Activated CD8-positive, alpha-beta T cell treated with anti-CD3 and anti-CD28 coated beads, Interleukin-2, amount 10 ng/mL, durations not matched to agents 7 days and 5 days (primary cell): ENCODE measurements at places on chromosomes 12 and 14. TPM values are rescaled to one million over a fixed set of nuclear protein-coding genes. Genes with fewer than 3 reads are reported as not detected.

DNA sequence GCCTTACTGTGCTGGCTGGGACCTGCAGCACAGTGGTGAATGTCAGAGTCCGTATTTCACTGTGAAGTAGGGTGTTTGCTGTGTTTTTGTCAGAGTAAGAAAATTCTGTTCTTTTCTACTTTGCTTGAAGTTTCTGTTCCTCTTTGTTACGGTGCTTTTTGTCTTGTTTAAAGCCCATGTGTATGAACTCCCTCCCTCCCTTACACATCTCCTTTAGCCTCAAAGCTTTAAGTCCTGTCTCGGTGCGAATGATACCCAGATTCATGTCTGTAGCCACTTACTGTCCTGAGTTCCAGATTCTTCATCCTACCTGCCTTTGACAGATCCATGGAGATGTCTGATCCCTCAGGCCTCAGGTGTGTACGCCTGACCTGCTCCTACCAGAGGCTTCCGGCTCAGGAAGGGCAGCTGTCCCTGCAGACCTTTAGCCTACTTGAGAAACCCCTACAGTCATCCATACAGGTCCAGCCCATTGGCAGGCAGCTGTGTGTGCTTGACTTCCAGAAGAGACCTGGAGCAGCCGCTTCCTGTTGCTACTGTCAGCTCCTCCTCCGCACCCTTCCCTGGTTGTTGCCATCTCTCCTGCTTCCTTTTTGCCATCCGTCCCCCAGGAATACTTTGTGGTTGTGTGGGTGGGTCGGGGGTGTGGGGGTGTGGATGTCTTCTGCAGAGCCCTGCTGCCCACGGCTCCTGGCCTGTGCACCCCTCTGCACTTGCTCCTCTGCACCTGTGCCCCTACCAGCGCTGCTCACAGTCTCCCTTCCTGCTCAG is 72.9 kb downstream of the DDX51 start:
- H3K36me3 ChIP-seq, result peaks cover 54% of the 10 kb centered on the region
- H3K4me3 ChIP-seq, result no peak overlapping the region
- no peak for DNase-seq
- H3K4me1 ChIP-seq, result peaks cover 15% of the 10 kb centered on the region
- no peak overlapping the region for H3K27ac ChIP-seq

GRCh38 chr12:9626291-9626690 is 18.6 kb upstream of the KLRB1 start:
- no peak overlapping the region for H3K27ac ChIP-seq
- no peaks in the 10 kb centered on the region for H3K27me3 ChIP-seq
- H3K4me1 ChIP-seq, result no peaks in the 10 kb centered on the region
- H3K36me3 ChIP-seq, result peaks cover 53% of the 10 kb centered on the region

- no peak for DNase-seq
- no peaks in the 10 kb centered on the region for H3K4me1 ChIP-seq
- no peak overlapping the region for H3K27ac ChIP-seq
- H3K27me3 ChIP-seq, result peaks cover 20% of the 10 kb centered on the region
- no peak overlapping the region for H3K4me3 ChIP-seq
- no peaks in the 10 kb centered on the region for H3K36me3 ChIP-seq
Measured at GRCh38 chr12:52857500-52857899, 8.7 kb upstream of the KRT78 start.

Gene SLC2A14
- 0.18 TPM for total RNA-seq

Gene CLIP1
- total RNA-seq, result 61.4 TPM

DNA sequence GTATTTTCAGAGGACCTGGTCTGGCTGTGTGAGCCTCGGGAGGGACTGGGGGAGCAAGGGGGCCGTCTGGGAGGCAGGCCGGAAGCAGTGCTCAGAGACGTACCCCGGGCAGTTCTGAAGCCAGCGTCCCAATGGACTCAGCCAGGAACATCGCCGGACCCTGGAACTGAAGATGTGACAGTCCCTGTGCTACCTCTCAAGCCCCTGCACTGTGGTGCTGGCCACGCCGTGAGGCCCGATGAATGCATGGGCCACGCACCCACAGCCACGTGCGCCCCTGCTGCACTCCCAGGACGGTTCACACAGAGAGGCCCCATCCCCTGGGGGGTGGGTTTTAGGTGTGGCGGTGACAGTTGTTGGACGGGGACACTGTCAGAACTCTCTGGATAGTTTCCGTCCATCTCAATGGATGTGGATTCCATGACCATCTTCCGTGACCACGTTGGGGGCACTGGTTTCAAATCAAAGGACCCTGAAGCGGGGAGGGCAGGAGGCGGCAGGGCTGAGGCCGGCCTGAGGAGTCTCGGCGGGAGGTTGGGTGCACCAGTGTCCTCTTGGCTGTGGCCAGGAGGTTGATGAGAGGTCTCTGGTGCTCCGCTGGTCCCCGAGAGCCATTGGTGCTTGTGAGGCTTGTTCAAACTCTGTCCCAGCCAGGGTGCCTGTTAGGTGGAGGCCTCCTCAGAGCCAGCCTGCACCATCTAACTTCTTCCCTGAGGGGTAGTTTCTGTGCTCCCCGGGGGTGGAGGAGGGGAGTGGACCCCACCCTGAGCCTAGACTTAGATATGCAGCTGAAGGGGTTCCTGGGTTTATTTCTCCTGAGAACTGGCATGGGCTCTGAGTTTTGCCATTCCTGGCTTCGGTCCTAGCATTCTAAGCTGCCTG is 36.3 kb upstream of the TSPAN9 start:
- DNase-seq, result no peak
- no peaks in the 10 kb centered on the region for H3K36me3 ChIP-seq
- H3K27me3 ChIP-seq, result peaks cover 7% of the 10 kb centered on the region
- H3K27ac ChIP-seq, result no peak overlapping the region
- H3K4me3 ChIP-seq, result no peak overlapping the region
